BJ (cell line): ENCODE measurements at places on chromosomes 7 and 10.

GRCh38 chr7:22591271-22591670, 91.3 kb upstream of the STEAP1B start:
- DNase-seq: no peak

GRCh38 chr7:100585511-100586265, at the start of gene LRCH4:
Gene LRCH4 (minus strand): TSS chr7:100586129. CDS start chr7:100586100, 29 bp downstream.
- no peak for DNase-seq

- DNase-seq: no peak
Observed at GRCh38 chr7:117548035-117548434, 68.2 kb downstream of the CFTR start.

- DNase-seq: no peak
Observed at GRCh38 chr10:72832701-72833100, 60.8 kb upstream of the OIT3 start.

DNA sequence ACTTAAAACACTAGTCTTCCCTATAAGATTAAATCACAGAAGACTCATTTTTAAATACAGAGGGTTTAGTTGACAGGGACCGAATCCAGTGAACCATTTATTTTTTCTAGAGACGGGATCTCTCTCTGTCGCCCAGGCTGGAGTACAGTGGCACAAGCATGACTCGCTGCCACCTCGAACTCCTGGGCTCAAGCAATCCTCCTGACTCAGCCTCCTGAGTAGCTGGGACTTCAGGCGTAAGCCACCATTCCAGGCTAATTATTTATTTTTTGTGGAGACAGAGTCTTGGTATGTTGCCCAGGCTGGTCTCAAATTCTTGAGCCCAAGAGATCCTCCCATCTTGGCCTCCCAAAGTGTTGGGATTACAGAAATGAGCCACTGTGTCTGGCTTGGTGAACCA, 20.9 kb upstream of the LYZL1 start:
- no peak for DNase-seq

DNA sequence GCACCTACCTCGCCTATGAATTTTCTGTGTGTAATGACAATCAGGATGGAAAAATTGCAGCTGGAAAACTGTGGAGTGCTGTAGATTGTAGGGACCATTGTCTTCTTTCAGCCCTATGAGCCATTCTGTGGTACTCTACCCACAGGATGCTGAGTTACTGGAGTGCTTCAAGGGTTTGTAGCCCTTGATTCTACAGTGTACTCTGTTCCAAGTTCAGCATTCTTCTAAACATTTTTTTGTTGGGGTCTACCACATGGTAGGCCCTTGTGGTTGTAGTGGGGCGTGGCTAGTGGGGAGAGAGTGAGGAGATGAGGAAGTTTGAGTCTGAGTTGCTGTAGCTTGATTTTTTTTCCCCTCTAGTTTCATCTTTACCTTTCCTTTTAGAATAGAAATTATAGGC, 33.5 kb downstream of the REEP3 start:
- DNase-seq: peak; percentile 69

- no peak for DNase-seq
Observed at GRCh38 chr7:842431-843031, 10.3 kb downstream of the SUN1 start.

- DNase-seq: no peak
Observed at GRCh38 chr7:67636348-67637022, 639.9 kb downstream of the TYW1 start.

- no peak for DNase-seq
Observed at GRCh38 chr10:113019692-113020474, 69.8 kb downstream of the TCF7L2 start.

DNA sequence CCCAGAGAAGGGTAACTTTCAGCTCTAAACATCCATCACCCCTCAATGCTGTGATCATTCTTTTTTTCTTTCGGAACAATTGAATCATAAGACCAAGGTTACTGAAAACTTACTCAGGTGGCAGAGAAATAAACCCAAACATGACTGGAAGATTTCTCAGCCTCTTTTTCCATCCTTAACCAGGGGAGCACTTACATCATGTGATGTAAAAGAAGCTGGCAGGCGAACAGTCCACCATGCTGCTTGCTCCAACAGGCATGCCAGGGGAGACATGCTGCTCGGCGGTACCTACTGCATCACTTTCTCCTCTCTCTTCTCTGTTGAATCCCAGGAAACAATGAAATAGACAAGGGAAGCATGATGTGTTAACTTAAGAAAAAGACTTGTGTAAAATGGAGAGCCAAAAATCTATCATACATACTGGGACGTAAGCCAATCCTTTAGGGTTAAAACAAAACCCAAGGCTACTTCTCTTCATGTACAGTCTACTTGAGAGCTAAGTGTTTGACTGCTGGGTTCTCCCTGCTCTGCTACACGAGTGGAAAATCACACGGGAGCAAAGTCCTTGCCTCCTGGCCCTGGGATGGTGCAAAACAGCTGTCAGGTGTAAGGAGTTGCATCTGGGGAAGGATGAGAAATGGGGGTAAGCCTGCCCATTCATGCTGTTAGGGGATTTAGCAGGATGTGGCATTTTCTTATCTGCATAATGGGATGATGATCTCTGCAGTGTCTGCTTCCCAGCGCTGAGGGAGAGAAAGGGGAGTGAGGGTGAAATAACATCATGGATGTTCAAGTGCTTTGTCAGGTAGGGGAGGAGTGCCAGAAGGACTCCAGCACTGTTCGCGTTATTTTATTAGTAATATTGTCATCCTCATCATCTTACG, 64.3 kb upstream of the ZNF438 start:
- DNase-seq: no peak

DNA sequence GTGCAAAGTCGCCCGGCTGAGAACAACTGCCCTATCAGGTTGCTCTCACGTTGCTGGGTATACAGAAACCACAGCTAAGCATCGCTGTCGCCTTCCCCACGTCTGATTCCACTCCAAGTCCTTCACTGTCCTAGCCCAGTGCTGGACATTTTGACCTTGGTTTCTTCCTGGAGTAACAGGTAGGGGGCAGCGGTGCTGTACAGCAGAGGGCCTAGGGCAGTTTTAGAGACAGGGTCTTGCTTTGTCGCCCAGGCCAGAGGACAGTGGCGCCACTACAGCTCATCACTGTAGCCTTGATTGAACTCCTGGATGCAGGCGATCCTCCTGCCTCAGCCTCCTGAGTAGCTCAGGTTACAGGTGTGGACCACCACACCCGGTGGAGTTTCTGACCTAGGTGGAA, 2.6 kb downstream of the CLDN15 start:
- DNase-seq: no peak

- DNase-seq: no peak
Observed at GRCh38 chr10:106661767-106662140, 502.8 kb downstream of the SORCS1 start.

GRCh38 chr7:44150466-44150832, 9.3 kb upstream of the MYL7 start:
- DNase-seq: no peak

DNA sequence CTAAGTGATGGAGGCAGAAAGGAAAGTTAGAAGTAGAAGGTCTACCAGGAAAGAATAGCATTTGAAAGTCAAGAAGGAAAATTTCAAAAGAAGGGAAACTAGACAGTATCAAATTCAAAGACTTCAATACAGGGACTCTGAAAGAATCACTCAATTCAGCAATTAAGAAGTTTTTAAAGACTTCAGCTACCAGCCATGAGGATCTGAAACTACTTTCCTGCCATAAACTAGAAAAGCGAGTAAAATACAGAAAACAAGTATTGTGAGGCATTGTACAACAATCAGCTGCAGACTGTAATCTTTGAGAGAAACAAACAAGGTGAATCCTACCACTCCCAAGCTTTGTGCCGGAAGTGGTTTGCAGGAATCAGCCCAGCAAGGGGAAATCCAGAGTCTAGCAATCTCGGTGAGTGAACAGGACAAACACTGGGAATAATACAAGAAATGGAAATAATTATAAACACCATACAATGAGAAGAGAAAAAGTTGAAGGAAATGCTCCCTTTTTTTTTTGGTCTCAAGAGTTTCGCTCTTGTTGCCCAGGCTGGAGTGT, 62.4 kb downstream of the ARHGAP12 start:
- DNase-seq: no peak

GRCh38 chr7:1438208-1438607, 21.1 kb downstream of the MICALL2 start:
- no peak for DNase-seq

- DNase-seq: peak; percentile 59
Observed at GRCh38 chr10:125812128-125812750, 10.8 kb downstream of the UROS start.

DNA sequence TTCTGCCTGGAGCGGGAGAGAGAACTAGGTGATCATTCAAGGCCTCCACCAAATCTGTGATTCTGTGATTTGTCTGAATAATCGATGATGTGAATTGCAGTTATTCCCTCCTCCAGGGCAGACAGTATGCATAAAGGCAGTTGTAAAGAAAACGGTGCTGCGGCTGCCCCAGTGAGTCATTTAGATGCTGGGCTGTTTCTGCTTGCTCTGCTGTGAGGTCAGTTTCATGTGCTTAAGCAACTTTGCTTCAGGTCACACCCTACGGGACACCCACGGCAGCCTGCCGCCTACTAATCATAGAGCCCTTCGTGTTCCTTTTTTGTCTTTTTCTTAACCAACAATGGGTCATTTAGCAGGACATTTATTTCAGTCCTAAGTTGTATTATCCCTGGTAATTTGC, 158.1 kb upstream of the PITRM1 start:
- no peak for DNase-seq

- peak; percentile 39 for DNase-seq
Observed at GRCh38 chr7:93948106-93948505, 26.6 kb downstream of the GNG11 start.

DNA sequence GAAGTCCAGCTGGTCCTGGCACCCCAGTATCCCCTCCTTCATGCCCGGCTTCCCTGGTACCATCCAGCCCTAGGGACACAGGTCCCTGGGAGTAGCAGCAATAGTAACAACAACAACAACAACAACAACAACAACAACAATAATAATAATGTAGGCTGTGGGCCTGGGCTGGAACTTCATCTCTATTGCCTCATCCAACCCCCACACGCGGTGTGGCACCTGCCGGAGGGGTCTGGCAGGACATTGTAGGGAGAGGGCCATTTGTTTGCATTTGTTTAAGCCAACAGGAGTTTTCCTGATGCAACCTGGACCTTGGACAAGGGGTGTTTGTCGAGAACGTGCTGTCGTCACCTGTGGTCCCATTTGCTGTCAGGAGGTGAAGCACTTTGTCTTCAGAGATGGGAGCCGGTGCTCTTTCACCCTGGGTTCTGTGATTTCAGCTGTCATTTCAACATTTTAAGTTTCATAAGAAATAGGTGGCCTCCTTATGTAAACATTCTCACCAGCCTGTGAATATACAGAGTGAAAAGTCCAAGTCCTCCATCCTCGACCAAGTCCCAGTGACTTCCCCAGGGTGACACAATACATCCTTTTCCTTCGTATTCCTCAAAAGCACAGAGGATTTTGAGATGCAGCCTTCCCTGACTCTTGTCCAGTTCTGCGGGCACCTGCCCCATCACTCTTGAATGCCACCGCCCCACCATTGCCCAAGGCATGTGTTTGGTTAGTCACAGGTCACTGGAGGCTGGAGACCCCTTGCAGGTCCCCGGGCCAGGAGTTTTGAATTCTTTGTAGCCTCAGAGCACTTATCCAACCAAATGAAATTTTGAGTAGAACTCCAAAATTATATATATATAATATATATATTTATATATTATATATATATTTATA, 9.2 kb downstream of the LHPP start:
- no peak for DNase-seq

DNA sequence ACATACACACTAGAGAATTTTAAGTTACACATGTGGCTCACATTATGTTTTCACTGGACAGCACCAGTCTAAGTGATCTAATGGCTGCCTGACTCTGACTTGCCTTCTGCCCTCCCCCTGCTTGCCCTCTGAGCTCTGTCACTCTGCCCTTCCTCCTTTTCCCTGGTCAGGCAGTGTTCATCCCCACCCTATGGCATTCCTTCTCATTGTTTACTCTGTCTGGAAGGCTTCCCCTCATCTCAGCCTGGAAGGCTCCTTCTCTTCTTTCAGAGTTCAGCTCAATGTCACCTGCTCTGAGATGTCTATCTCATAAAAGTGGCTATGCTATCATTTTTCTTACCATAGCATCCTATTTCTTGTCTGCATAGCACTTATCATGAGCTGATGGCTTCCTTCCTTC, 305.7 kb downstream of the BMPER start:
- no peak for DNase-seq

DNA sequence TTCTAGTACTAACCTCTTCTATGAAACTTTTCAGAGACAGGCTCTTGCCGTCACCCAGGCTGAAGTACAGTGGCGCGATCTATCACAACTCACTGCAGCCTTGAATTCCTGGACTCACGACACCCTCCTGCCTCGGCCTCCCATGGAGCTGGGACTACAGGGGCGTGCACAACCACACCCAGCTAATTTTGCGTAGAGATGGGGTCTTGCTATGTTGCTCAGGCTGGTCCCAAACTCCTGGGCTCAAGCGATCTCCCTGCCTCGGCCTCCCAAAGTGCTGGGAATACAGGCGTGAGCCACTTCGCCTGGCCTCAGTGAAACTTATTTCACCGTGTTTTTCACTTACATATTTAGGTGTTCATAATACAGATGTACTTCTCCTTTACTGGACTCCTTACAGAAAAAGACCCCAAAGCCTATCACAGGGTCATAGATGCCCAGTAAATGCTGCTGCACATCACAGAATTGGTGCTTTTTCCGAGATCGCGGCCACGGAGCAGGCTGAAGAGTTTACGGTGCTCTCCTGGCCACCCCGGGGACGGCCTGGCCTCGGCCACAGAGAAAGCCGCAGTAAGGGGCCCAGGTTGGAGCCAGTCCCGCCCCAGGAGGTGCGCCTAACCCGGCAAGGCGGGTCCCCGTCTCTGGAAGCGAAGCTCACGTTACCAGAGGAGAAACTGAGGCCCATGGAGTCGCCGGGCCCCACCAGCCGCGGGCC, 595 bp downstream of the TBL2 start:
- DNase-seq: no peak

DNA sequence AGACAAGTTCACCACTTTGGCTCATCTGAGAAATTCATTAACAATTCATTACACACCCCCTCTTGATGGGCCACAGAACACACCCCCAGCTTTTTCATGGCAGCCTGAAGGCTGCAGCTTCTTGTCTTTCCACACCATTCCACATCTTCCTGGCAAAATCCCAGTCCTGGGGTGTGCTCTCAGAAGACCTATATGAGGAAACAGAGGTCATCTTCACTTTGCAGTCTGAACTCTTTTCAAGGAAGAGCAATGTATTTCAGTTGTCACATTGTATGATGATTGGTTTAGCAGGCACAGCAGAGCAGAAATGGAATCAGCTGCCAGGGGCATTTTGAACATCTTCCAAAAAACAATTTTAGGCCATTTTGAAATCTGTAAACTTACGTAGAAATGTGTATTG, 7.8 kb upstream of the LRRC27 start:
- DNase-seq: no peak

GRCh38 chr7:55248526-55248925, 116.6 kb upstream of the LANCL2 start:
- no peak for DNase-seq

GRCh38 chr10:21402606-21403083, 122.8 kb downstream of the SKIDA1 start:
- peak; percentile 41 for DNase-seq
